ENCODE measurements at places on chromosomes 2 and 18.

- no peak for DNase-seq
Observed at GRCh38 chr2:46695283-46695682, 215.9 kb downstream of the TMEM247 start.

- DNase-seq = no peak
Observed at GRCh38 chr18:69948919-69949537, 1.4 kb upstream of the CD226 start.

DNA sequence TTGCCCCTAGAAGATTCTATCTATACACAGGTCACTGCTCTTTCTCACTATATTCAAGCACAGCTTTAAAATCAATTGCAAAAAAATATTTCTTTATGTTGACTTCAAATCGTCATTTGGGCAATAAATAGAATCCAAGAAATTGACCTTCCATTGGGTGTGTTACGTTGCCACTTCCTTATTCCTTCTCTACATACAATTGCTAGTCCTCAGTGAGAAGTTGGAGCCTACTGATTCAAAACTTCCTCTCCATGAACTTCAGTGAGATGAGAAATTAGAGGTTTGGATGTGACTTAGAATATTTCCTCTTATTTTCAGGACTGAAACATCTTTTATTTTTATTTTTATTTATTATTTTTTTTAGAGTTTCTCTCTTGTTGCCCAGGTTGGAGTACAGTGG is 40.3 kb downstream of the PMAIP1 start:
- DNase-seq = no peak

- DNase-seq = no peak
Observed at GRCh38 chr2:38690499-38691420, 24.8 kb downstream of the GALM start.

DNA sequence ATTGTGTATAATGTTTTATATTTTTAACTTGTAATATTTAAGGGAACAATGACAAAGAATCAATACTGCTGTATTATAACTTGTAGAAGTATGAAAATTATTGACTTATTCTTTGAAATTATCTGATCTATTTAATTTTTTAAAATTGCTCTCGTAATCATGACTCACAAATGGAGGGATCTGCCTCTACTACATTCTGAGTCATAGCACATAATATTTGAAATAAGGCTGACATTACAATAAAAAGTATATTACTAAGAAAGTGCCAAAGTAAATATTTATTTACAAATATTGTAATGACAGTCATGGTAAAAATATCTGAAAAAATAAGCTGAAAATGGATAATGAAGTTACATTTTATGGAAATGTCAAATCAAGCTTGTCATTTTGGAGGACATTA is 1144.6 kb upstream of the CDH2 start:
- DNase-seq = no peak

GRCh38 chr18:59612381-59612780 is 84.8 kb downstream of the CCBE1 start:
- DNase-seq = no peak

- no peak for DNase-seq
Observed at GRCh38 chr2:44939106-44940048, 2.1 kb upstream of the SIX3 start.

GRCh38 chr2:230453006-230453405 is 37.0 kb downstream of the SP100 start:
- DNase-seq = no peak

GRCh38 chr2:150358468-150358807 is 129.0 kb downstream of the RND3 start:
- no peak for DNase-seq

DNA sequence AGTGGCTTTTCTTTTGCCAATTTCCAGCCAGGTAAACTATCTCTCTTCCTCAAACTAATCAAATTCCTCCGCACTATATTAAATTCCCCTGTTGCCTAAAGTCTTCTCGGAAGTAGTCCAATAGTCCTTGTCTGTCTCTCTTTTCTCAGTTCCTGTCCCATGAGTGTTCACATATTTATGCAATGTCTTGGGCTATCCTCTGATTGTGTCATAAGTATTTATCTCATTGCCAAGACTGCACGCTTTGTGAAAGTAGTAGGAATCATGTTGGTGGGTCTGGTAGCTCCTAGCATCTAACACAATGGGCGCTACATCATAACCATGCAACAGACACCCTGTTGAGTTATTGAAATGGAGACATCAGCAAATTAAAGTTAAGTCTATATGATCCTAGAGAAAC is 59.9 kb upstream of the POU3F3 start:
- DNase-seq = no peak

DNA sequence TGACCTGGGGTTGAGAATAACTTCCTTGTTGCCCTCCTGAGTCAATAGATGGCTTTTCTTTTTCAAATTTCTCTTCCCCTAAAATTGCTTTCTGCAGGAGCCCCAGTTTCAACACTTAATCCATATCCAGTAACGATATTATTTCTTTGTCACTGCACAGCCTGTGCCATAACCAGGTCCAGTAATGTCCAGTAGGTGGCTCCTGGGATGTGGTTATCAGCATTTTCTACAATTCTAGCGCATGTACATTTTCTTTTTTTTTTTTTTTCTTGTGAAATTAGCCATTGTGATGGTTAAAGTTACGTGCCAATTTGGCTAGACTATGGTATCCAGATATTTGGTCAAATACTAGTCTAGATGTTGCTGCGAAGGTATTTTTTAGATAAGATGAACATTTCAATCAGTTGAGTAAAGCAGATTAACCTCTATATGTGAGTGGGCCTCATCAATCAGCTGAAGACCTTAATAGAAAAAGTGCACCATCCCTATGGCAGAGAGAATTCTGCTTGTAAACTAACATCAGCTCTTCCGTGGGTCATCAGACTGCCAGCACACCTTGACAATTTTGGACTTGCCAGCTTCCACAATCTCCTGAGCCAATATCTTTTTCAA is 72.9 kb upstream of the SCG2 start:
- no peak for DNase-seq

- DNase-seq = no peak
Observed at GRCh38 chr18:9494778-9495331, 19.5 kb downstream of the RALBP1 start.

DNA sequence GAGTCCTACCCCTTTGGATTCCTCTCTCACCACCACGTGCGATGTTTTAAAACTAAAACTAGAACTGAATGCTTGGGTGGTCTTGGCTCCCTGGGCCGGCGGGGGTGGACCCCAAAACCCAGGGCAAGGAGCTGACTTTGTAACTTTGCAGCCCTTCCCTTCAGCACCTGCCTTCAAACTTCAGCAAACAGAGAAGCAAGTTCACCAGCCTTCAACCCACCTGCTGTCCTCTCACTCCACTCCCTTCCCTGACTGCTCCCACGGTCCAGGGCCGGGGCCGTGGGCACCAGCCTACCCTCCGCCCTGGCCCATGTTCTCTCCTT is 54.5 kb downstream of the COL6A3 start:
- no peak for DNase-seq

GRCh38 chr18:56647951-56648893 is 2.9 kb upstream of the WDR7 start:
- DNase-seq = no peak

GRCh38 chr18:48365965-48366364 is 43.2 kb downstream of the ZBTB7C start:
- no peak for DNase-seq

GRCh38 chr2:200302940-200303727 is 3.4 kb upstream of the SPATS2L start:
- no peak for DNase-seq

DNA sequence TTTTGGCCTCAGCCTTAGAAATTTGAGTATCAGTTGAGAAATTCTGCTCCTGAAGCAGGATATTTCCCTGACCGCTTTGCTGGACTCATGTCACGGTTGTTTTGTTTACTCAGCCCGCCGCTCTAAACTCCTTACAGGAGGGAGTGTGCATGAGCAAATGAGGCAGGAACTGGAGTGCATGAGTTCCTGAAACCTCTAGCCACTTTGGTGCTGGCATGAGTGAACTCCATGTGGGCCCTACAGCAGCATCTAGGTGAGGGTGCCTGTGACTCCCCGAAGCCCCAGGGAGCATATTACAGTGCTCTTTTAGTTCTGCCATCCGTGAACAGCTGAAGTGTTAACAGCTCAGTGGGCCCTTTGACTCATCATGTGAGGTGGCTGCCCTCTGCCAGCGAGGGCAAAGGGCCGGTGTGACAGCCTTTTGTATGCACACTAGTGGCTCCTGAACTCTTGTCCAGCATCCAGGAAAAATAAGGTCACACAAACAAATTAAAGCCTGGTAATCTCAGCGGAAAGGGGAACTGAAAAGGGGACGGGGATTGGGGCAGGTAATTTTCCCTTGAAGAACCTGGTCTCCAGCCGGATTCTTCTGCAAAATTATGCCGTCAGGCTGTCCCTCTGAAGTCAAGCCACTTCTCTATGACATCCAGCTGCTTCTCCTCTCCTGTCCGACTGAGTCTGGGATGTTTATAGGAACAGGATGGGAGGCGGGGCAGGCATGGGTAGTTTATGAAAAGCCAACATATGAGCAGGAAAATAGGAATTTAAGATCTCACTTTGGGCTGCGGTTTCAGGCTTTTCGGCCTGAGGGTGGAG is 1668.7 kb downstream of the SUCLG1 start:
- DNase-seq = no peak

Data from stimulated activated CD8-positive, alpha-beta memory T cell treated with anti-CD3 and anti-CD28 coated beads, Interleukin-2, amount 100 ng/mL, for 1 hour (primary cell).